ENCODE measurements at places on chromosomes 4 and X.
A peak's percentile ranks its signal among the peaks of the same experiment; 100 is the strongest.

DNA sequence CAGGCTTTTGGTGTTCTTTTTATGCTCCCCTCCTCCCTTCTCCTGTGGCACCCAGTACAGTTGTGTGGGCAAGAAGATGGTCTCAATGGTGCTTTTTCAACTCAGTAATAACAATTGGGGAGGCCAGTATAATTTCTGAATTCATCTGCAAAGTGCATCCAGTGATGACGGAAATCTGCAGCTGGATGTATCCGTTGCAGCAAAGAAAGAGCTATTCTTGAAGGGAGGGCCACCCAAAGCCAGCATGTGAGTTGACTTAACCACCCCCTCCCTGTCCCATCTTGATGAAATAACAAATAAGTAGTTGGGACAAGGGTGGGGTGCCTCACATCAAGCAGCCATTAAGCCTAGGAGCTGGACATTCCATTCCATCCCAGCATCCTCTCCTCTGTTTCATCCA is 30.7 kb downstream of the TSC22D3 start:
- DNase-seq = no peak

DNA sequence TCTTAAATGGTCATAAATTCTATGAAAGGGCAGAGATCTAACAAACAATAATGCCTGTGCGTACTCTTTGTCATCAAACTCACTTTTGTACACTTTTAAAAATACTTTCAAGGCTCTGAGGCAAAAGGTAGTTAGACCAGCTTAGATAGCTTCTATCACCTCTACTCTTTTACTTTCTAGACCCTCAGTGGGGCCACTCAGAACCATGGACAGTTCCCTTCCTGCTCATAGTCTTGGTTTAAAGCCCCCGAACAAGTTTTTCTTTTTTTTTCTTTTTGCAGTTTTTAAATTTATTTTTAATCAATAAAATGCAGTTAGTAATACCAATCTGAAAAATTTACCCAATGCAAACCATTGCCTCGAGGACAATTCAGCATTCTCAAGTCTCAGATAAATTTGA is 460.5 kb upstream of the CNKSR2 start:
- no peak for DNase-seq

- DNase-seq = no peak
These were observed 179.1 kb upstream of the MAB21L2 start for GRCh38 chr4:150402871-150403272.

- no peak for DNase-seq
These were observed 12.0 kb downstream of the WFS1 start for GRCh38 chr4:6281436-6282313.

DNA sequence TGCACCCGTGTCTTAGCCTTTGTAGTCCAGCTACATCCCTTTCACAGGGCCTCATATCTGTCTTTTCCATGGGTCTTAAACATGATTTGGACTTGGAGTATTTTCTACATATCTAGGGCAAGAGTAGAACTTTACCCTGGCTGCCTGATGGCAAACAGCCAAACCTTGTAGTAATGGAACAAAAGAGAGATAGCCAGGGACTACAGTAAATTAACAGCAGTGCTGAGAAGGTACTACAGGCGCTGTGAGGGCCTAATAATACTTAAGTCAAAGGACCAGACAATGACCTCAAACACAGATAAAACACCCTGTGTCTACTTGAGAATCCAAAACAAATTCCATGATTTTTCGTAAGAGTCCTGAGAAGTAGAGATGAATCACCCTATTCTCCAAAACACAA is 111.0 kb upstream of the WDR17 start:
- DNase-seq = no peak

- no peak for DNase-seq
These were observed 21.2 kb downstream of the SH3D19 start for GRCh38 chr4:151304226-151304625.

GRCh38 chr4:168711197-168712140 is 214.6 kb downstream of the PALLD start:
- no peak for DNase-seq

DNA sequence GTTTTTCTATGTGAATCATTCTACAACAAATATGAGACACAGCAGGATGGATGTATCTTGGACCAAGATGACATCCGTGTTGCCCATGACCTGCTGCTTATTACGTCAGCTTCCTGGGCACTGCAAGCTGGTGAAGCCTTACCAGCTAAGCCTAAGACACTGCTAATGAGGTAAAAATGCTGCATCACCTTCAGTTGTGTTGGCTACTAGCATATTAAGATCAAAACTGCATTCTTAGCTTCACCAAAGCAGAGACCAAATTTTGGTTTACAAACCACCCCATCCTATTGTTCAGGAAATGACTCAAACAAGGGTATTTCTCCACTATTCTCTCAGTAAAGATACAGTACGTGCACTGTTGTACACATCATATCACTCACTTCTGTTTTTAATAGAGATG is 50.3 kb downstream of the MAML3 start:
- no peak for DNase-seq

DNA sequence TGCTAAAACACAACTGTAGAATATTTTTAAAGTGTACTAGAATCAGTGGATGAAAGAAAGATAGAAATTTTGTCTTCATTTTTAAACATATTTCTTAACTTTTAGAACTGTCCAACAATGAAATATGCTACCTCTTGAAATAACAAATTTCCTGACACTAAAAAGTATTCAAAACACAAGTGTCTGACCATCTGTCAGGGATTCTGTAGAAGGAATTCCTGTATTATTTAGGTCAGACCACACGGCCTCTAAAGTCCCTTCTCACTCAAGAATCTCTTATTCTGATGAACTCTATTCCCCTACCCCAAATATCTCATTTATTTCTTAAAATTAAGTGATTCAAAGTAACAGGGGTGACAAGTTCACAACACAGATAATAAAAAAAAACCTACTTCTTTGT is 99.1 kb downstream of the MAML3 start:
- no peak for DNase-seq

DNA sequence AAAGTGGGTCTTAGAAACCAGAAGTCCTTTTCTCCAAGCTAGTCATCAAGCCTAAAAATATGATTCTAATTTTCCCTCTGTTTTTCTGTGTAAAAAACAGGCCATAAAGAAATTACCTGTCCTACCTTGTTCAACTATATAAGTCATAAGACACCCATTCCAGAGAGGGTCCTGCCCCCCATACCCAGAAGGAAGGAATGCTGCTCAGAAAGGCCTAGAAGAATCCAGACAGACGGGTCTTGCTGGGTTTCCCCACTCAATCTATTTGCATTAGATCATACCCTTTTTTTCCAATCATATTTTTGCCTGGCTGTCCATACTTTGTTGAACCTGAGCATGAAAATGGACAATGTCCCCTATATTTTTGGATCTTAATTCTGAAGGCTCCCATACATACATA is 16.3 kb upstream of the XAGE2 start:
- DNase-seq = no peak

GRCh38 chr4:38684271-38684670 is 20.3 kb downstream of the KLF3 start:
- no peak for DNase-seq

DNA sequence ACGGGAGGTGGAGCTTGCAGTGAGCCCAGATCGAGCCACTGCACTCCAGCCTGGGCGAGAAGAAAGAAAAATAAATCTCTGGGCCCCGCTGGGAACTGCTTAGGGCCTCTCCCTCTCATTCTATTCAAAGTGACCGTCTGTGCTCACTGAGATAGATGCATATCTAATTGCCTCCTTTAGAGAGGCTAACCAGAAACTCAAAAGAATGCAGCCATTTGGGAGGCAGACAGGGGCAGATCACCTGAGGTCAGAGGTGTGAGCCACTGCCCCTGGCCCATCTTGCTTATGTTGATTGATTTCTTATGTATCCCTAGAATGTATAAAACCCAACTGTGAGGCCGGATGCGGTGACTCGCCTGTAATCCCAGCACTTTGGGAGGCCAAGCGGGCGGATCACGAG is 6.2 kb upstream of the CSF2RA start:
- DNase-seq = no peak

GRCh38 chr4:4395371-4395770 is 8.5 kb downstream of the NSG1 start:
- DNase-seq = no peak

- no peak for DNase-seq
These were observed 31.1 kb upstream of the WDR17 start for GRCh38 chr4:176034499-176034898.

GRCh38 chrX:12953420-12953819 is 21.5 kb upstream of the TMSB4X start:
- no peak for DNase-seq

GRCh38 chr4:115279330-115279729 is 165.9 kb upstream of the NDST4 start:
- DNase-seq = no peak

DNA sequence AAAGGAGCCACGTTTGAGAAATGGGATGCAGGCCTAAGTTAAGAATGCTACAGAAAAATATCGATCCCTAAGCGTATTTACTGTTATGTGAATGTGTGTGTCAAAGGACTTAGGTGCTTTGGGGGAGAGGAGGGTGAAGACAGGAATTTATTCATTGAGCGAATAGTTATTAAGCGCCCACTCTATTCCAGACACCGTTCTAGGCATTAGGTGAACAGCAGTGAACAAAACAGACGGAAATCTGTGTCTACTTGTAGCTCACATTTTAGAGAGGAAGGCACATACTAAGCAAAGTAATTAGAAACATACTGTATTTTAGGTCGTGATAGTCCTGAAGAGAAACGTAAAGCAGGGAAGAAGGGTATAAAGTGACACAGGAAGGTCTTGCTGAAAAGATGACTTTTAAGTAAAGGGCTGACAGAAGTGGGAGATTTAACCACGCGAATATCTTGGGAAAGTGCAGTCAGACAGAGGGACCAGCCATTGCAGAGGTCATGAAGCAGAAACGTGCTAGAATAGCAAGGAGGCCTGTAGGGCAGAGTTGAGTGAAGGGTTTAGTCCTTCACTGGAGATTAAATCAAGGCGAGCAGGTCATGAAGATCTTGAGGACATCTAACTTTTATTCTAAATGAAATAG is 541 bp downstream of the AIMP1 start:
- DNase-seq = no peak

DNA sequence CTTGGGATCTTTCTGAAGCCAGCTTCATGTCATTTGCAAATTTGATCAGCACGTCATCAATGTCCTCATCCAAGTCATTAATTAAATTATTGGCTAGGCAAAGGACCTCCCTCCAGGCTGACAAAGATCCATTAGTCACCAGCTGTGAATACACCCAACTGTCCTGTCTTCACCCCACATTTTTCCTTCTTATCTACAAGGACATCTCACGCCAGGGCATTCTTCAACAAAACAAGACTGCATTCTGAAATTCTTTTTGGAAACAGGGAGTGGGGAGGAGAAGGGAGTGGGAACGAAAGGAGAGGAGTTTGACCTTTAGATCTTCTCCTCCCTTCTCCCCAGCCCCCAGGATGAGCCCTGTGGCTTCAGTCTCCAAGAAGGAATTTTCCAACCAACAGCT is 32.7 kb downstream of the NLGN3 start:
- no peak for DNase-seq

DNA sequence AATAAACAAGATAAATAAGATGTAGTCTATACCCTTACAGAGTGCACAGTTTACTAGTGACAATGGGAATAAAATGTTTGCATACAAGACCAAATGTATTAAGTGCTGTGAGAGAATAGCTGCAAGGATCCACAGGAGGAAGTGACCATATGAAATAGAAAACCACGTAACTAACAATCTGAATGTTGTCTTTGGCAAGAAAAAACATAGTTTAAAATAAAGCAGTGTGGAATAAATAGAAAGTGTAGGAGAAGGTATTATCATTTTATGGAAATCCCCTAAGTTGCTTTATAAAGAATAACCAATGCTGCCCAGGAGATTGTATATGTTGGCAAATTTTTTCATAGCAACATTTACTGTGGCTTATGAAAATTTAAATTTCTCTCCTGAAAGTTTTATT is 116.1 kb downstream of the PCDH7 start:
- no peak for DNase-seq

- DNase-seq = no peak
These were observed 208.8 kb downstream of the TMA16 start for GRCh38 chr4:163703251-163703650.

DNA sequence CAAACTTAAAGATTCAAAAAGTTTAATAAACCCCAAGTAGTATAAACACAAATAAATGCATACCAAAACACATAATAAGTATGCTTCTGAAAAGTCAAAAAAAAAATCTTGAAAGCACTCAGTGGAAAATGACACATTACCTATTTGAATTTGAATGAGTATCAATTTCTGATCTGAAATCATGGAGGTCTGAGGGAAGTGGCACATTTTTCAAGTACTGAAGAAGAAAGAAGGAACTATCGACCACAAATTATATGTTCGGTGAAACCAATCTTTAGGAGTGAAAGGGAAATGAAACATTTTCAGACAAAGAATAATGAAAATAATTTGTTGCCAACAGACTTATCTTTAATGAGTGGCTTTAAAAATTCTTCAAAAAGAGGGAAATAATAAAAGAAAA is 12.1 kb upstream of the F9 start:
- no peak for DNase-seq

- no peak for DNase-seq
These were observed 3.2 kb upstream of the PCDH19 start for GRCh38 chrX:100413229-100413628.

- DNase-seq = no peak
These were observed 70.5 kb upstream of the IRF2 start for GRCh38 chr4:184544788-184545409.

GRCh38 chr4:16684097-16684496 is 214.3 kb downstream of the LDB2 start:
- DNase-seq = no peak

- no peak for DNase-seq
These were observed 90.6 kb downstream of the LRP2BP start for GRCh38 chr4:185304944-185305690.

DNA sequence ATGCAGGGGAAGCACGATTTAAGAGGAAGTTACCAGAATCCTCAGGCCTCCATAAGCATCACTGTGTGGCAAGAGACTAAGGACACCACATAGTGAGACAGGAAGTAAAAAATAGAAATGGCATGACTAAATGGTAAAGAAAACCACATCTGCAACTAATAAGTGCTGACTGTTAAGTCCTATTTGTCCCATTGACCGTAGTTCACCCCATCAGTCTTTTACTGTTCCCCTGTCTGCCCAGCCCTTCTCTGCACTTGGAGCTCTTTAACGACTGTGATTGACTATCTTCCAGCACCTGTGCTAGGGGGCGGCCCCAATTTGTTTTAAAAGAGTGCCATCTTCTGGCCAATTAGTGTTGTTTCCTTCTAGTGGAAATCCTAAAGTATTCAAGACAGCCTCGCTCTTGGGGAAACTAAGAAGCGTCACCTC is 94.2 kb downstream of the MAOA start:
- peak; percentile 8 for DNase-seq

GRCh38 chr4:25307596-25307995 is 5.0 kb upstream of the ZCCHC4 start:
- no peak for DNase-seq

DNA sequence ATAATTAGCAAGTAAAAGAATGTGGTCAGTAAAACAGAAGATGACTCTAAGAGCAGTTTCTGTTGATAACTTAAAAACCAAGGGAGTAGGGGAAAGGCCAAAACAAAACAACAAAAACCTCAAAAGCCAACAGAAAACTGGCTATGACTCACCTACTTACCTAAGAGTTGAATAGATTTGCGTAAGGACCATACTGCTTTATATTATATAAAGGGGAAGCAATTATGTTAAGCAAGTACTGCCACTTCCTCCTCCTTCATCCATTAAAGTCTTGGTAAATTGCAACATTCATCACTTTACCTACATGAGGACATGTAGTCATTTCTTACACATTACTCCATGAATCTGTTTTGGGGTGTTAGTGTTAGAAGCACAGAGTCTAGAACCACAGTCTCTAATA is 85.9 kb upstream of the FAM47A start:
- DNase-seq = no peak

GRCh38 chr4:4418676-4419390 is 31.9 kb downstream of the NSG1 start:
- DNase-seq = no peak
